Heart left ventricle (tissue), 16 donors: ENCODE measurements at places on chromosomes 4 and X.

DNA sequence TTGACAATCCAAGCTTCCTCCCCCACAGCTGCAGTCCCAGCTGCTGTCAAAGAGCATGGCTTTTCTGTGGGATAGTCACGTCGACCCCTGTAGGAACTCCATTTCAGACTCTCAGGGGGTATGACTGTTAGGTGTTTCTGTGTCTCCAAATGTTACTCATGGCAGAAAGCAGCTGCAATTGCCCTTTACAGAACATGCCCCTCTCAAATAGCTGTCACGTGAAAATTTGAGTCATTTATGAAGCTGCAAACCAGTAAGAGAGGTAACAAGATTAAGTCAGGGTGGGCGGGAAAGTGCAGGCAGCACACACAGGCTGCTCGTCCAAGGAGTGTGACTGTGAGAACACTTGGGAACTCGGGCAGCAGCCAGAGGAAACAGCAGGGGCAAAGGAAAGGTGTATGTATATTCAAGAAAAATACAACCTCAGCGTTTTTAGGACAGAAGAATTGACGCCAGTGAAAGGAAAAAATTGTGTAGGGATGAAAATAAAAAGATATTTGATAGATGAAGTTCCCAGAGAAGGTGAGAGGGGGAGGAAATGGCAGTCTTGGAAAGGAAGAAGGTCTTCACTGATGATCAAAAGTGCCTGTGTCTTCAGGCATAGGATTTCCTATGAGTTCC is 66.5 kb upstream of the TMEM184C start:
- DNase-seq, result no peak

DNA sequence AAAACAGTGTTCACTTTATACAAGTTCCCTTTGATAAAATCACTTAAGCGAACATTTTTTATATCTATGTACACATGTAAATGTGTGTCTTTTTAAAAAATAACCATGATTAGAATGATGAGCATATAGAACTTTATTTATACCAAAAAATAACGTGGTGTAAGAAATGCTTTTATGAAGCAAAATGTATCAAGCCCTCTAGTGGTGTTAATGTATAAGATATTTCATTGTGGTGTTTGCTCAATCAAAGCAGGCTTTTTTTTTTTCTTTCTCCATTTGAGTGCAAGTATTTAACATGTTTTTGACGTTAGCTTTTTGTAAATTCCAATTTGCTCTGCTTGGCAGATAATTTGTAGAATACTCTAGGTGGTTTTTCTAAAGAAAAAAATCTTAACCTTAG is 2092.4 kb upstream of the TENM3 start:
- DNase-seq, result no peak

DNA sequence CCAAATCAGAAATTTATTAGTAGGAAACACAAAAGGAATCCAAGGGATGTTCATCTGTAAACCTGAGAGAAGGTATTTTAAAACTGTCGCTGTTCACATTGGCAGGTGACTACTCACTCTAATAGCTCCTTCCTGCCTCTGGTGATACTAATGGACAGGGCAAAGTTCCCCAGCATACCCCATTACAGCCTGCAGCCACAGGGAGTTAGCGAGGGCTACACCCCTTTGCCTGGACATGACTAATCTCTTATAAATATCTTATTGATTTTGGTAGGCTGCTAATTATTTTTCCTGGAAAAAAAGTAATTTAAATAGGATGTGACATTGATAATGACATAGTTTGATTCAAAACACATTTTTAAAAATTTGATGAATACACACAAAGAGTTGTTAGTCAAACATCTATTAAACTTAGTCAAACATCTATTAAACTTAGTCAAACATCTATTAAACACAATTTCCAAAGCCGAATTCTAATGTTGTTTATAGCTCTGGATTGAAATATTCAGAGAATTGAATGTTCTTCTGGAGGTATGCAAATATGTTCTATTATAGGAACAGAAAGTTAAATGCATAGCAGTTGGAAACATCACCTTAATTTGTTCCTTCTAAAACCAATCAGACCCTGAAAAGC is 83.0 kb upstream of the CBR4 start:
- no peak for DNase-seq

- no peak for DNase-seq
Observed at GRCh38 chr4:122614621-122615020, 6.2 kb downstream of the IL21 start.

DNA sequence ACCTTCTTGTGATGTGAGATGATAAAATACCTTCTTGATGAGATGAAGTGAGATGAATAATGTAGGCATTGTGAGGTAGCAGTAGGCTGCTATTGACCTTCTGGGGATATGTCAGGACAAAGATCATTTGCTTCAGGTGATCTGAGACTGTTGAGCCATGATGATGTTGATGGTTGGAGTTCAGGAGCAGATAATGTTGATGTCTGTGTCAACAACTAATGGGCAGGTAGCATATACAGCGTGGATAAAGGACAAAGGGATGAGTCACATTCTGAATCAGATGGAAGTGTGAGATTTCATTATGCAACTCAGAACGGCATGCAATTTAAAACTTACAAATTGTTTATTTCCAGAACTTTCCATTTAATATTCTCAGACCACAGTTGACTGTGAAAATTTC is 57.3 kb downstream of the RAP1GDS1 start:
- no peak for DNase-seq

- no peak for DNase-seq
Observed at GRCh38 chrX:53279296-53280237, 1.8 kb downstream of the IQSEC2 start.

- no peak for DNase-seq
Observed at GRCh38 chr4:92012899-92013867, 290.6 kb upstream of the GRID2 start.

- DNase-seq, result no peak
Observed at GRCh38 chr4:79588679-79589078, 180.7 kb upstream of the GK2 start.

DNA sequence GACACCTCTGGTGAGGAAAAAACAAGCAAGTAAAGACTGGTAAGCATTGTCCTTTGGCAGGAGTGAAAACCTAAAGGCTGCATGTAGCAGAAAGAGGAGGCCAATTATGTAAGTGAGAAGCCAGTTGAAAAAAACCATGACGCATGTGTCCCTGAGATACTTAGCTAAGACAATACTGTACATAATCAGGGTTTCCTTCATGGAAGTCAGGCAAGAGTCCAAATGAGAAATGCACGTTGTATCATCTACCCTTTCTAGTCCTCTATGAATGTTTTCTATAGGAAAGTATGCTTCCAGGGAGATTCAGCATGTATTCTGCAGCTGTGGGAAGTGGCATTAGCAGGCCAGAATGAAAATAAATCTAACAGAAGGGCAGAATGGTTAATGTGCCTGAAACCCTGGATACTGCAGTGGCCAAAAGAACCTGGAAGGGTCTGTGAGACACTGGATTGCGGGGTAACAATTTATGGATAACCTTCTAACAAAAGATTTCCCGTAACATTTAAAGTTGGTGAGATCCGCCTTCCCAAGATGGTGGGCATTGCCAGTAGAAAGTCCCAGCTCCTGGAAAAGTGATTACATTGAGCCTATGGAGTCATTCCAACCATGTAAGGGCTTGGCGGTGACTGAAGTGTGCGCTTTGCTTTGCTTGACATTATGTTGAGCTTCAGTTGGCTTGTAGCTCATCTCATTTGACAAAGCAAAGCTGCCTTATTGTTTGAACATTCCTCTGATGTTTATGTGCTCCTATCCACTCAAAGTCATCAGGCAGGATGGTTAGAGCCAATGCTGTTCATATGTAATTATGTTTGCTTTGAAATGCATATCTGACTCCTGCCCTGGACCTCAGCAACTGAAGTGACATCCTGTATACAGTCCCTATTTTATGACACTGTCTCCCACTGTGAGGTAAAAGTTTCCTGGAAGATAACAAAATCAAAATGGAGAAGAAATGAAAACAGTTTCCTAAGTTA is 200.4 kb downstream of the ARHGAP24 start:
- no peak for DNase-seq
